ENCODE measurements at places on chromosomes 11 and 22.
A peak's percentile ranks its signal among the peaks of the same experiment; 100 is the strongest.

GRCh38 chr22:36976606-36977005 is 42.6 kb downstream of the TST start:
- DNase-seq: no peak

DNA sequence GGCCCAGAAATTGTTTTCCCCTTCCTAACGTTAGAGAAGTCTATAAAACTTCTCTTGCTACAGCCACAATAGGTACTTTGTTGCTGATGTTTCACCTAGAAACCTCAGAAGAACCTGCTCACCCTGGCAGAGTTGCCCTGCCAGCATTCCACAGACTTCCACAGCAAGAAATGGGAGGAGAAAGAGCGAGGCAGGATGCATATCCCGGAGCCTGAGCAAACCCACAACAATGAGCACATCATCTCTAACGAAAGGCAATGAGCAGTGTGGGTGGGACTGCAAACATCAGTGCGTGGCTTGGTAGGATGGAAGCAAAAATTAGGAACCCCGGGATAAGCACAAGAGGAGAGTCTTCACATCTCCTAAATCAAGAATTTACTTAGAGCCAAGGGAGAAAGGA is 892.3 kb downstream of the OPCML start:
- peak; percentile 35 for DNase-seq

DNA sequence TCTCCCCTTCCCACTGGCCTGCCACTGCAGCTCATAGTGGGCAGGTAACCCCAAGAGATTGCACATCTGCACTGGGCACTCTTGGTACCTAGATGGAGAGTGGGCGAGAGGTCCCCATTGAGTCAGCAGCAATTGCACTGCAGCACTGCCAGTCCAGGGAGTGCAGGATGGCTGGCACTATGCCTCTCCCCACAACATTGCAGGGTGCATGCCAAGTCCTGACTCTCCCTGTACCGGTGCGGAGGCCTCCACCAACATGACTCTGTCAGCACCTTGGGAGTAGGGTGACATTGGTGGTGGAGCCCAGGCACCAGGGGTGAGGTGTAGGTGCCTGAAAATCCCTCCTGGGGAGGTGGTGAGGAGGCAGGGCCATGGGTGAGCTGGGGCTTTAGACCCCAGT is 82.2 kb downstream of the TRAF6 start:
- DNase-seq: no peak

GRCh38 chr11:12701811-12702592 is 27.8 kb downstream of the TEAD1 start:
- no peak for DNase-seq

DNA sequence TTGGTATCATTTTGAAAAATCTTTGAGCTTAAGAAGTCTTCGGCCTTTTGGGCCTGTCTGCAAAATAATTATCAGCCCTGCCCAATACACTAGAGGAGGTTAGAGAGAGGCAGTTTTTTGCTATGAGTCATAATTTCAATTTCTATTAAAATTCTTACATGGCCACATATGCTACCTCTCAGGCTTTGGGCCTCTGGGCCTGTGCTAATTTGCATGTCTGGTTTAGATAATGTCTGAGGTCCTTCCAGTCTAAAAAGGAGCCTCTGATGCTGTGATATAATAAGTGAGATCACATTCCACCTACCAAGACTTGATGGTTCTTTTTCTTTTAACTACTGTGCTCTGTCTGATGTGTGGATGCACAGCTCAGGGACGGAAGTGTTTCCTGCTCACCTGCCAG is 70.8 kb downstream of the KCNJ1 start:
- peak; percentile 77 for DNase-seq

- DNase-seq: no peak
These were observed 16.4 kb downstream of the ZBED4 start for GRCh38 chr22:49869845-49870712.

DNA sequence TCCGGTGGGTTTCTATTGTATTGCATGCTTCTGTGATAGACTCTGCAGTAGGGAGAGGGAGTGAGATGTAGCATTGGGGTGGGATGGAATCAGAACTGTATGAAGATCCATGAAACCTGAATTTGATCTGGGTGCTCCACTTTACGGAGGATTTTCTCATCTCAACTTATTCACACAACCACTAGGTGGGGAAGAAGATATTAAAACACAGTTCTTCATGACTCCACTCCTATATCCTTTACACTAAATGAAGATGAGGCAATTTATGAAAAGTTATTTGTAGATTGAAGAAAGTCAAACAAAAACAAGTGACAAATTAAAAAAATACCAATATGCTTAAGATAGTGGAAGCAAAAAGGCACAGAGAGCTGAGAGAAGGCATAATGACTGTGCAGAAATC is 92.6 kb upstream of the PDGFD start:
- DNase-seq: peak; percentile 6
